ENCODE measurements at places on chromosomes 6 and 20. TPM values are rescaled to one million over a fixed set of nuclear protein-coding genes. Genes with fewer than 3 reads are reported as not detected.

The GABRR1 gene
- not detected for polyA plus RNA-seq

DNA sequence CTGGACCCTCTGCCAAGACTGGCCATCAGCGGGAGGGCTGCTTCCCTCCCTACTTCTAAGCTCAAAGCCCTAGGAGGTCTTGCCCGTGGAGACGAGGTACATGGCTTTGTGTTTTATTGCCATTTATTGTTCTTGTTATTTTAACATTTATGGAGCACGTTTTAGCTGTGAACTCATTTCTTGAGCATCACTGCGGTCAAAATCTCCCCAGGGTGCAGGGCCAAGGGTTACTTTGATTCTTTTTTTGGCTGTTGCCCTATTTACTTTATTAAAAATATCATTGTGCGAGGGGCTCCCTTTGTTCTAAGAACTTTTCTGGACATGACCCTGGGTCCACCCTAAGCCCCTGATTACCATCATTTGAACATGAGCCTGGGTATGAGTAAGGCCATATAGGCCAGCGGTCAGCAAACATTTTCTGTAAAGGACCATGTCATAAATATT is 51.6 kb downstream of the EYA2 start:
- no peaks in the 10 kb centered on the region for H3K27me3 ChIP-seq
- no peak for DNase-seq
- no peak overlapping the region for H3K27ac ChIP-seq
- no peaks in the 10 kb centered on the region for H3K36me3 ChIP-seq
- H3K4me3 ChIP-seq: no peak overlapping the region
- no peaks in the 10 kb centered on the region for H3K4me1 ChIP-seq

The B3GALT4 gene
- 1.6 TPM for polyA plus RNA-seq

The TRIM40 gene
- polyA plus RNA-seq: not detected

The RBL1 gene
- 13.2 TPM for polyA plus RNA-seq

The SALL4 gene
- 0.32 TPM for polyA plus RNA-seq

DNA sequence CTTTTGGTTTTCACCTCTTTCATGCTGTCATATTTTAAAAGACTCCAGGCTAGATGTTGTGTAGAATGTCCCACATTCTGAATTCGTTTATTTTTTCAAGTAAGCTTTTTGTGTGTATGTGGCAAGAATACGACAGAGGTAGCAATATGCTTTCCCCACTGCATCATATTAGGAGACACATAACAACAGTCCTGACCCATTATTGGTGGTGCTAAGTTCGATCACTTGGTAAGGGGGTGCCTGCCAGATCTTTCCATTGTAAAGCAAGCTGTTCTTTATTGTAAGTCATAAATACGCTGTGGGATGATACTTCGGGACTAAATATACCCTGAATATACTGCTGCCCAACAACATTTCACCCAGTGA is 588 bp upstream of the NCOA3 start:
- H3K36me3 ChIP-seq: no peaks in the 10 kb centered on the region
- peak; percentile 42 for DNase-seq
- H3K27me3 ChIP-seq: no peaks in the 10 kb centered on the region

The MROH8 gene
- 2.9 TPM for polyA plus RNA-seq
